ENCODE measurements at places on chromosomes 16 and 17. TPM values are rescaled to one million over a fixed set of nuclear protein-coding genes. Genes with fewer than 3 reads are reported as not detected.

DNA sequence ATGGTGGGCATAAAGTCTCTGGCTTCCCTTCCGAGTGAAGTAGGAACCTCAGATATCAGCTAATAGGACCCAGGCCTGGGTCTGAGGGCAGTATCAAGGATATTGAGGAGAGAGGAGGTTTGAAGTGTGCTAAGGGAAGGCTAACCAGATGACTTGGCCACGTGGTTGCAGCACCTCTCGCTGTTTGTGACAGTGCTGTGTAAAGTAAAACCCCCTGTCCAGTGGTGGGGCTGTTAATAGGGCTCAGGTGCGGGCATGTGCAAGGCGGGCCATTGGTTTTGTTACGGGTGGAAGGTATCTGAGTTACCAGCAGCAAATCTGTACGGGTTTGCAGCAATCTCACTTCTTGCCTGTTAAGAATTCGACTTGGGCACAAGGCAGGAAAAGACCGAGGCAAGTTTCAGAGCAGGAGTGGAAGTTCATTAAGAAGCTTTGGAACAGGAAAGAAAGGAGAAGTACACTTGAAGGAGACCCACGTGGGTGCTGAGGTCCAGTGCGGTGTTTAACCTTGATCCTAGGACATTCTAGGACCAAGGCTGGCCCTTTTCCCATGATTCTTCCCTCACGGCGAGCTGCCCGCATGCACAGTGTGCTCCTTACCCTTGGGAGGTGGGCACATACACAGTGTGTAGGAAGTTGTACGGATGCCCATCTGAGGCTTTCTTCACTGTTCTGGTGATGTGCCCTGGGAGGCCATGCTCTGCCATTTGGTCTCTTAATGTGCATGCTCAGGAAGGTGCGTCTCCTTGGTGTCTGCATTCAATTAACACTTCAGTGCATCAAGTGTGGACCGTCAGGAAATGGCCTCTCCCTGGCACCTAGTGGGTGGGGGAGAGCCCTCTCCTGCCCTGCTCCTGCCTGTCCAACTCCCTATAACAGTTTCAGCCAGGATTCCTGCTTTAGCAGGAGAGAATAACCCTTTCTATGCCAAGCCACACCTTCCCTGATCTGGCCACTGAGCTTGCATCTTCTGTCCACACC lies 20.3 kb downstream of the SGF29 start:
- H3K27ac ChIP-seq = peak overlapping the region; percentile 95
- H3K4me1 ChIP-seq = peaks cover 26% of the 10 kb centered on the region
- no peak overlapping the region for H3K4me3 ChIP-seq
- DNase-seq = no peak

DNA sequence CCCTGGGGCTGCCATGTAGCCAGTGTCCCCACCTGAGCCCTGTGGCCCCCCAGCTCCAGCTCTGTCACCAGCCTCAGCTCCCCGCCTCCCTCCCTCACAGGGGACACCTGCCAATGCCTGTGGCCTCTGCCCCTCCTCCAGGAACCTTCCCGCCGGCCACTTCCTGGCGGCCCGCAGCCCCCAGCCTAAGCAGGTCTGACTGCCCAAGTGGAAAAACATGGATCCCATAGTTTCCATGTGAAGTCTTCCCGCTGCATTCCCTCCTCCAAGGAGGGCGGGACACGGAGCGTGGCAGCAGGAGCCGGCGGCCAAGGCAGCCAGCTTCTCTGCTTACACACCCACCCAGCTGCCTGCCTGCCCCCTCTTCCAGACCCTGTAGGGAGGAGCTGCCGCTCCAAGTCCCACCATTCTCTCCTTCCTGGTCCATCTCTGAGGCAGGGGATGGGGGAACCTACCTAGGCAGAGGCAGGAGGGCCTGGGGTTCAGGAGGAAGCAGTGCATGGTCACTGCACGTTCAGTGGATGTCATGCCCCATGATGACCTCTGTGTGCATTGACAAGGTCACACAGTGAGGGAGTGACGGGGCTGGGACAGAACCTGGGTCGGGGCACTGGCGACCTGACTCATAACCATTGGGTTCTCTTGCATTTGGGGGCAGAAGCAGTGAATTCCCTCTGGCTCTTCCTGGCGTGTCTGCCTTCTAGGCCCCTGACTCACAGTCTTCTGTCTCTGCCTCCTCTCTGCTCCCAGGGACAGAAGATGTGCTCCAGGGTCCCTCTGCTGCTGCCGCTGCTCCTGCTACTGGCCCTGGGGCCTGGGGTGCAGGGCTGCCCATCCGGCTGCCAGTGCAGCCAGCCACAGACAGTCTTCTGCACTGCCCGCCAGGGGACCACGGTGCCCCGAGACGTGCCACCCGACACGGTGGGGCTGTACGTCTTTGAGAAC lies 8.7 kb downstream of the VASN start:
- peaks cover 29% of the 10 kb centered on the region for H3K4me1 ChIP-seq
- no peaks in the 10 kb centered on the region for H3K36me3 ChIP-seq
- peak overlapping the region; percentile 50 for H3K27ac ChIP-seq
- no peaks in the 10 kb centered on the region for H3K27me3 ChIP-seq
- H3K4me3 ChIP-seq = no peak overlapping the region
- no peak for DNase-seq

Gene OVCA2
- total RNA-seq = 36.8 TPM

GRCh38 chr16:2473446-2473926 lies 1.4 kb upstream of the TBC1D24 start:
- H3K4me1 ChIP-seq = peaks cover 35% of the 10 kb centered on the region
- no peak for DNase-seq
- peaks cover 15% of the 10 kb centered on the region for H3K27me3 ChIP-seq
- H3K27ac ChIP-seq = no peak overlapping the region
- H3K36me3 ChIP-seq = no peaks in the 10 kb centered on the region

GRCh38 chr17:12193144-12193735 lies 172.6 kb downstream of the MAP2K4 start:
- H3K4me3 ChIP-seq = no peak overlapping the region
- no peak for DNase-seq
- H3K27me3 ChIP-seq = no peaks in the 10 kb centered on the region
- no peaks in the 10 kb centered on the region for H3K36me3 ChIP-seq
- no peak overlapping the region for H3K27ac ChIP-seq
- no peaks in the 10 kb centered on the region for H3K4me1 ChIP-seq

GRCh38 chr17:34726536-34727384 lies 147.4 kb downstream of the TMEM132E start:
- no peak for DNase-seq
- no peak overlapping the region for H3K4me3 ChIP-seq
- no peak overlapping the region for H3K27ac ChIP-seq
- no peaks in the 10 kb centered on the region for H3K4me1 ChIP-seq
- H3K27me3 ChIP-seq = no peaks in the 10 kb centered on the region

Gene SMCR8
- 11.3 TPM for total RNA-seq

- no peaks in the 10 kb centered on the region for H3K4me1 ChIP-seq
- H3K27me3 ChIP-seq = no peaks in the 10 kb centered on the region
- no peak for DNase-seq
- H3K4me3 ChIP-seq = no peak overlapping the region
- H3K36me3 ChIP-seq = no peaks in the 10 kb centered on the region
Measured at GRCh38 chr16:19599968-19600716, 44.6 kb downstream of the VPS35L start.

DNA sequence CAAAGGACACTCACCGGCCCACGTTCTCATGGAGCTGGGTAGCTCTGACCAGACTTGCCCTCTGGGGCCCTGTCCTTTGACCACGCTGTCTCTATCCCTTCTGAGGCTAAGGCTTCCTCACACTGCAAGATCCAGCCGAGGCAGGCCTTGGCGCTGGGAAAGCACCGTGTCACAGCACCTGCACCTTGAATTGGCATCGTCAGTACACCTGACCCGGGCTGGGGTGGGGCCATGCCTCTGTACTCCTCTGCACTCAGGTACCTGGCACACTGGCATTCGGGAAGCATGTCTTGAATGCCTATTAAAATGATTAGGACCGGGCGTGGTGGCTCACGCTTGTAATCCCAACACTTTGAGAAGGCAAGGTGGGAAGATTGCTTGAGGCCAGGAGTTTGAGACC lies 6.0 kb downstream of the TBC1D24 start:
- H3K4me1 ChIP-seq = peaks cover 5% of the 10 kb centered on the region
- DNase-seq = no peak
- no peak overlapping the region for H3K4me3 ChIP-seq

DNA sequence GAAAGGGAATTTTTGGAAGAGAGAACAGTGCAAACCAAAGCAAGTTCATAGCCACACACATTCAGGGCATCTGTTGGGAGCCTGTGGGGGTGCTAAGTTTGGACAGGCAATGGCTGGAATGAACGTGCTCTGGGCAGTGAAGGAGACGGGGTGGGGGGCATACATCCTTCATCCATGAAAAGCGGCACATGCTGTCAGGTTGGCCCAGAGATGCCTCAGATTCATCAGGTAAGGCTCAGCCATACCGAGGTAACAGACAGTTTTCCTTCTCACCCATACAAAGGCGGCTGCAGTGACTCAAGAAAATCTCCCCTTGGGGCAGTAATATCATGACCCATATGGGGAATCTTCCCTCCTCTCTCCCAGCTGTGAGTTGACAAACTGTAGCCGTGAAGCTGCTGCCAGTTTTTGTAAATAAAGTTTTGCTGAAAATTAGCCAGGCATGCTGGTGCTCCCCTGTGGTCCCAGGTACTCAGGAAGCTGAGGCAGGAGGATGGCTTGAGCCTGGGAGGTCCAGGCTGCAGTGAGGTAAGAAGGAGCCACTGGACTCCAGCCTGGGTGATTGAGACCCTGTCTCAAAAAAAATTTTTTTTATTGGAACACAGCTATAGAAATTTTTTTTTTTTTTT lies 9.2 kb upstream of the UBALD2 start:
- H3K36me3 ChIP-seq = no peaks in the 10 kb centered on the region
- H3K27ac ChIP-seq = no peak overlapping the region

Gene ITGA2B
- total RNA-seq = 11.0 TPM

Gene EVPLL
- not detected for total RNA-seq

GRCh38 chr16:84999857-85000480 lies 11.4 kb downstream of the ZDHHC7 start:
- DNase-seq = no peak
- peak overlapping the region; percentile 81 for H3K27ac ChIP-seq
- H3K4me3 ChIP-seq = no peak overlapping the region
- no peaks in the 10 kb centered on the region for H3K27me3 ChIP-seq
- H3K36me3 ChIP-seq = no peaks in the 10 kb centered on the region

DNA sequence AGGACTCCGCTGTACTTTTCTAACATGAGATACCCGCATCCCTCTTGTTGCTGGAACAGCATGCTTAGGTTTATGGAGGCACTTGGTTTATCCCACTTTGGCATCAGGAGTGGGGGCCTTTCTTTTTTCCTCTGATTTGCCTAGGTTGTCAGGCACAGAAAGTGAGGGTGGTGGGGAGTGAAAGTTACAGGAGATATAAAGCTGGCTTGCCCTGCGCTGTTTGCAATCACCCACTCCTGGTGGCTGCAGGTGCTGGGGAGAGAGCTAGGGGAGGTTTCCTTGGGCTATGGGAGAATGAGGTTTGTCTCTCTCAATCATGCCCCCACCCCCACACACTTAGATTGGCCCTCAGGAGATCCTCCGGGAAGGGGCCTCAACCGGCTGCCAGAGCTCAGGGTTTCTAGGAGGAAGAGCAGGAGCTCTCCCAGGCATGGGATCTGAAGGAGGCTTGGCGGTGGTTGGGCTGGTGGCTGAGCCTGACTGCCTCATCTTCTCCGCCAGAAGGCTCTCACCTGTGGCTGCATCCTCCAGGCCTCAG lies 1.4 kb downstream of the WSCD1 start:
- peak overlapping the region; percentile 92 for H3K4me3 ChIP-seq
- H3K27ac ChIP-seq = no peak overlapping the region

DNA sequence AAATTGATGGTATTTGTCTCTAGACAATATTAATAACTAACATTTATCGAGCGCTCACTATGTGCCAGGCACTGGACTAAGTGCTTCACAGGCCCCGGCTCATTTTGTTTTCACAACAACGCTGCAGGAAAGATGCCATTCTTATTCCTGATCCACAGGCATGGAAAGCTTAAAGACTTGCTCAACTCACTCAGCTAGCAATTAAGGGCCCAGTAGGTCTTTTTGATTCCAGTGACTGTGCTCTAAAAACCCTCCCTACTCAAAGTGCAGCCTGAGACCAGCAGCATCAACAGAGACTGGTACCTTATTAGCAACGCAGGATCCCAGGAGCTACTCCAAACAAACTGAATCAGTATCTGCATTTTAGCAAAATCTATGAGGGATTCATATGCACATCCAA lies 35.3 kb downstream of the CUEDC1 start:
- no peak overlapping the region for H3K27ac ChIP-seq
- no peak for DNase-seq
- no peak overlapping the region for H3K4me3 ChIP-seq
- H3K27me3 ChIP-seq = no peaks in the 10 kb centered on the region

DNA sequence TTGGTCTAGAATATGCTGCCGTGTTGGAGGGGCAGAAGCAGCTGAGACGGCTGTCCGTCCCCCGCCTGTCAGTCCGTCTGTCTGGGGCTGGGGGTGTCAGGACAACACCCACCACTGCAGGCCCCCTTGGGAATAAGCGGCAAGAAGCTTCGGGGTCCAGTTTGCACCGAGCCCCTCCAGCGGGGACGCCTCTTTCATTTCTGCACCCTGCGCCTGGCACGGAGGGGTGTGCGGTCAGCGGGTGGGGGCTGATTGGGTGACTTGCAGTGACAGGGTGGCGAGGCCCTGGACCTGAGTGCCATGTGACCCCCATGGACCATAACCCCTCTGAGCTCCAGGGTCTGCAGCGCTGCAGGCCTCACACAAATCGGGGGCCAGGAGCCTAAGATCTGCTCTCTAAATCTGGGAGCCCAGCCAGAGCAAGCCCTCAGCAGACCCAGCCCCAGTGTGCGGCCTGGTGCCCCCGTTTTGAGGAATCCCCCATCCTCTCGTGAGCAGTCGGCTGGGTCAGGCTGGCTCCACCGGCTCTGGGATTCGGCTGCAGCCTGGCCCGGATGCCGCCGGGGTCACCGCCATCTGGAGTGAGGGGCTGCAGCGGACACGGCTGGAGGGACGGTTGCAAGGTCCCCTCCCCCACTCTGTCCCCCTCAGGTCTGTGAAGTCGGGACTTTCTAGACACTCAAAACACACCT lies 8.3 kb downstream of the CBFA2T3 start:
- no peaks in the 10 kb centered on the region for H3K27me3 ChIP-seq
- peaks cover 31% of the 10 kb centered on the region for H3K4me1 ChIP-seq
- no peak overlapping the region for H3K27ac ChIP-seq
- H3K36me3 ChIP-seq = no peaks in the 10 kb centered on the region
- no peak for DNase-seq

- peak; percentile 55 for DNase-seq
- H3K4me1 ChIP-seq = peaks cover 6% of the 10 kb centered on the region
- H3K36me3 ChIP-seq = peaks cover 9% of the 10 kb centered on the region
- peak overlapping the region; percentile 66 for H3K27ac ChIP-seq
- H3K4me3 ChIP-seq = peak overlapping the region; percentile 90
- H3K27me3 ChIP-seq = no peaks in the 10 kb centered on the region
Measured at GRCh38 chr16:50025537-50025931, 509 bp downstream of the CNEP1R1 start.

- H3K4me1 ChIP-seq = no peaks in the 10 kb centered on the region
- no peak overlapping the region for H3K27ac ChIP-seq
- no peaks in the 10 kb centered on the region for H3K27me3 ChIP-seq
- H3K36me3 ChIP-seq = peaks cover 35% of the 10 kb centered on the region
Measured at GRCh38 chr17:37535906-37536305, 46.2 kb downstream of the DUSP14 start.
